ENCODE measurements at places on chromosomes 11 and 22.

- DNase-seq: no peak
Observed at GRCh38 chr11:124172599-124172998, 10.5 kb upstream of the OR10D3 start.

DNA sequence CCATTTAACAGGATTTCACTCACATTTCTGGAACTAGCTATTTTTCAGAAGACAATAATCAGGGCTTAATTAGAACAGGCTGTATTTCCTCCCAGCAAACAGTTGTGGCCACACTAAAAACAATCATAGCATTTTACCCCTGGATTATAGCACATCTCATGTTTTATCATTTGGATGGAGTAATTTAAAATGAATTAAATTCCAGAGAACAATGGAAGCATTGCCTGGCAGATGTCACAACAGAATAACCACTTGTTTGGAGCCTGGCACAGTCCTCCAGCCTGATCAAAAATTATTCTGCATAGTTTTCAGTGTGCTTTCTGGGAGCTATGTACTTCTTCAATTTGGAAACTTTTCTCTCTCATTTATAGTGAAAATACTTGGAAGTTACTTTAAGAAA, 9.2 kb downstream of the PRSS23 start:
- no peak for DNase-seq

- no peak for DNase-seq
Observed at GRCh38 chr22:46452195-46453005, 85.0 kb downstream of the CELSR1 start.

- DNase-seq: no peak
Observed at GRCh38 chr11:116388146-116388545, 384.6 kb downstream of the BUD13 start.
